Spinal cord (tissue), 10 donors: ENCODE measurements at places on chromosomes 2 and 18. TPM values are rescaled to one million over a fixed set of nuclear protein-coding genes. Genes with fewer than 3 reads are reported as not detected.
A peak's percentile ranks its signal among the peaks of the same experiment; 100 is the strongest.

ACADL gene
- total RNA-seq = 5.8 TPM

REG1B gene
- total RNA-seq = not detected

RFX8 gene
- total RNA-seq = 0.66 TPM

RBM44 gene
- 1.5 TPM for total RNA-seq

SAG gene
- total RNA-seq = 0.69 TPM

RNF144A gene
- 82.3 TPM for total RNA-seq

DPYSL5 gene
- 56.5 TPM for total RNA-seq

CDH20 gene
- total RNA-seq = 24.9 TPM

TRIM43 gene
- total RNA-seq = 0.59 TPM

IL36RN gene
- not detected for total RNA-seq

- peaks cover 21% of the 10 kb centered on the region for H3K4me1 ChIP-seq
- no peak overlapping the region for H3K4me3 ChIP-seq
- no peaks in the 10 kb centered on the region for H3K27me3 ChIP-seq
- DNase-seq = peak; percentile 17
- peaks cover 63% of the 10 kb centered on the region for H3K36me3 ChIP-seq
Measured at GRCh38 chr2:235810846-235811245, 317.0 kb downstream of the AGAP1 start.

- no peak for DNase-seq
- no peaks in the 10 kb centered on the region for H3K36me3 ChIP-seq
- no peak overlapping the region for H3K27ac ChIP-seq
- no peaks in the 10 kb centered on the region for H3K27me3 ChIP-seq
Measured at GRCh38 chr18:37956902-37957301, 391.3 kb upstream of the CELF4 start.

DNA sequence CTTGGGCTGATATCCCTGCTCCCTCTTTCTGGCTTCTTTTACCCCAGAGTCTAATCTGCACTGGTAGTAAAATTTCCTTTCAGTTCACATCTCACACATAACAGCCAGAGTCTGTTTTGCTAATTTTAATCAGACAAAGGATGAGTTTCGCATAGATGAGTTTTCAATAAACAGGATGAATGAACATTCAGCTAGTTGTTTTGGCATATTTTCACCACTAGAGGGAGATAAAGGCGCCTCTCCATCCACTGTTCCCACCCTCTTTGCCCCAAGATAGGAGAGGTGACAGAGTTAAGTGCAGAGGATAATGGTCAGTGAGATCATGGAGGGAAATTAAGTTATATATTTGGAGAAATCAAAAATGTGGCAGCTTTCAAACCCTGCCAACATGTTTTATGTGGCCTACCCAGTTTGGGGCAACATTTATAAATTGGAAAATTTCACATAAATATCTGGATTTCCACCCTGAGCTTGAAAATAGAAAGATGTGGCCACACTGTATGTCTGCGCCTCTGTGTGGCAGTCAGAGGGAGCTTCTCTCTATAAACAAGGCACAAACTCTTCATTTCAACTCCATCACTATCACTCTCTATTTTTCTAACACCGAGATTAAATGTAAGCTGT, 48.5 kb upstream of the DTNA start:
- peak; percentile 53 for DNase-seq
- no peaks in the 10 kb centered on the region for H3K27me3 ChIP-seq
- H3K36me3 ChIP-seq = no peaks in the 10 kb centered on the region
- no peak overlapping the region for H3K4me3 ChIP-seq
- H3K27ac ChIP-seq = no peak overlapping the region

- no peak overlapping the region for H3K4me3 ChIP-seq
- DNase-seq = peak; percentile 26
- no peak overlapping the region for H3K27ac ChIP-seq
- H3K4me1 ChIP-seq = no peaks in the 10 kb centered on the region
- H3K36me3 ChIP-seq = no peaks in the 10 kb centered on the region
- H3K27me3 ChIP-seq = no peaks in the 10 kb centered on the region
Measured at GRCh38 chr2:141001750-141002149, 1129.1 kb downstream of the LRP1B start.

DNA sequence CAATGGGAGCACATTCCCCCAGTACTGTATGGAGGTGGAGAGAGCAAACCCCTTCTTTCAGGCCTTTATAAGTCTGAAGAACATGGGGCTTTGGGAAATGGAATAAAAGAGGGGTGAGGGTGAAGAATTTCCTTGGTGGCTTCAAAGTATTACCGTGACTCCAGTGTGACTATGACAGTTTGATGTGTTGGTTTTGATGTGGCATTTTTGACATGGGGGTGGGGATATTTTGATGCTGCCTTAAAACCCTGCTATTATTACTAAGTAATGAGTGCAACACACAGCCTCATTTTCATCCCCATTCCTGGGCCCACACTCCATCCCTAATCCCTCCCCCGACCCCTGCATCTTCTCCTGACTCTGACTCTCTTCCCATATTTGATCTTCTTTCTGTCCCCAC, 23.6 kb downstream of the QPCT start:
- no peak for DNase-seq
- H3K27me3 ChIP-seq = no peaks in the 10 kb centered on the region
- H3K36me3 ChIP-seq = no peaks in the 10 kb centered on the region
- no peak overlapping the region for H3K27ac ChIP-seq
- no peak overlapping the region for H3K4me3 ChIP-seq
- no peaks in the 10 kb centered on the region for H3K4me1 ChIP-seq

DNA sequence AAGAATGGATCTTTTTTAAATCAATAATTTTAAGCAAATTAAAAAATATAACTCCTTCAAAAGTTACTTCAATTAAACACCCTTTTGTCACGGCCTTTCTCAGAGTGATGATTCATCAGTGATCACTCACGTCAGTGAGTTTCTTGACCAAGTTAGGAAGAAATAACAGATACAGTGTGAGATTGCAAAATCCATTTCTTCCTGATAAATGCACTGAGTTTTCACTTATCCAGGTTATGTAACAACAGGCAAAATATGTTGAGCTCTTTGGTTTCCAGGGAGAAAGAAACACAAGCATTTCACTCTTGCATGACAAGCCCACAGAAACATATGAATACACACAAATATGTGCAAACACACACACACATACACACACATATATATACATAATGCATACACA, 195.9 kb upstream of the CYRIA start:
- no peaks in the 10 kb centered on the region for H3K36me3 ChIP-seq
- no peak overlapping the region for H3K4me3 ChIP-seq
- H3K27ac ChIP-seq = no peak overlapping the region
- H3K4me1 ChIP-seq = no peaks in the 10 kb centered on the region
- DNase-seq = no peak

- no peak for DNase-seq
- H3K36me3 ChIP-seq = no peaks in the 10 kb centered on the region
- no peaks in the 10 kb centered on the region for H3K4me1 ChIP-seq
- no peaks in the 10 kb centered on the region for H3K27me3 ChIP-seq
- no peak overlapping the region for H3K4me3 ChIP-seq
Measured at GRCh38 chr2:190574169-190574568, 39.6 kb upstream of the NEMP2 start.

DNA sequence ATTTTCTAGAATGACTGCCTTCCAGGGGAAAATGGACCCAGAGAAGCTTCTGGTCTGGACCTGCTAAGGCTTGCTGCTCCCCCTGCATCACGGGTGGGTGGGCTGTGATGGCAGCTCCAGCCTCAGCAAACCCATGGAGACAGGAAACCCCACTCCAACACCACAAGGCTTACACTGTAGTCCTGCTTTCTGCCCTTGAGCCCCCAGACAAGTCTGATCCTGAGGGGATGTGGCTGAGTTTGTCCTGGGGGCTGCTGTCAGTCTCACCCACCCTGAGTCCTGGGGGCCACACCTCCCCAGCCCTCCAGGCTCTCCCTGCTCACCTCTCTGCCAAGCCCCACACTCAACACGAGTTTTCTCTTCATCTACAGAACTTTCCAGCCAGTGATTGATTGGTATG, 279.4 kb downstream of the EIPR1 start:
- no peaks in the 10 kb centered on the region for H3K4me1 ChIP-seq
- H3K4me3 ChIP-seq = no peak overlapping the region
- H3K36me3 ChIP-seq = peaks cover 11% of the 10 kb centered on the region
- H3K27ac ChIP-seq = no peak overlapping the region

- no peak within 1 kb of the TSS for H3K27ac ChIP-seq
- peak; percentile 37 for DNase-seq
- peaks cover 15% of the 10 kb centered on the region for H3K4me1 ChIP-seq
- H3K27me3 ChIP-seq = peaks cover 6% of the 10 kb centered on the region
- peak within 1 kb of the TSS; percentile 75 for H3K4me3 ChIP-seq
Measured at GRCh38 chr18:50559752-50560680, at the start of gene MAPK4. Gene MAPK4, plus strand, starts transcription at chr18:50560087. Its CDS starts 103,872 bp downstream, at chr18:50663959.

GRCh38 chr2:179626261-179626660, 235.2 kb downstream of the ZNF385B start:
- no peaks in the 10 kb centered on the region for H3K36me3 ChIP-seq
- no peak for DNase-seq
- no peak overlapping the region for H3K27ac ChIP-seq

DNA sequence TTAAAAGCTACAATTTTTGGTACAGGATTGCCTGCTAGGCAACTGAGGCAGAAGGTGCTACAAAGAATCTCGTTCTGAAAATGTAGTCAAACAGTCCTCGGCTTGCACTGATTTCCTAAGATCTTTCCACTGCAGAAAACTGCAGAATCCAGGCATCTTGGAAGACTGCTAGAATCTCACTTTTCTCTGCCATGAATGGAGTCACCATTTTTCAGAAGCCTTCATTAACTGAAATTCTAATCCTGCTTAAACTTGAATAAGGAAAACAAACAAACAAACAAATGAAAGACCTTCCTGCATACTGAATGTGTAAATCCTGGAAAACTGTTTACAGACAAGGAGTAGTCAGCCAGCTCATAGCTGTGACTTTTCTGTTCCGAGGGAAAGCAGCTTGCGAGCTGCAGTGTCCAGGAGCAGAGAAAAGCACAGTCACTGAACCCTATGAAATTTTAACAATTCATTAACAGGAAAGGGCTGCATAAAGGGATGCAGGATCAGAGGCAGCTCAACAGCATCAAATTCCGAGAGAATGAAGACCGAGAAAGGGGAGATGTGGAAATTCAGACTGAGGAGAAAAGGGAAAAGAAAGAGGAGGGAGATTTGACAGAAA, 210.5 kb upstream of the PIK3C3 start:
- H3K27me3 ChIP-seq = no peaks in the 10 kb centered on the region
- H3K27ac ChIP-seq = no peak overlapping the region
- peak; percentile 60 for DNase-seq

DNA sequence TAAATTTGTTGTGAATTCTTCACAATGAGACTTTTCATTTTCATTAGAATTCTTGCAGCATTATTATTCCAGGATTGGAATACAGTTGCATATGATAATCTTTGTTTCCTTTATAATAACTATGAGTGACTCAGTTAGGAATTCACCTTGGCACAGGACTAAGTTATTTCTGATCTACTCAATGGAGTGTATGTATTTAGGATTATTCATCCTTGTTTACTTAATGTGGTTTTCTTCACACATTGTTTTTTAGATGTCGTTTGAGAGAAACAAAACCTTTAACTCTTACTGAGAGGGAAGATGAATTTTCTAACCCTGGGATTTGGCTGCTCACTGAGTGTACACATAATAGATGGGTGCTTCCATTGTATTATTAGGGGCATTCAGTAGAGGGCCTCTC, 970.1 kb downstream of the DPP10 start:
- no peak for DNase-seq
- H3K36me3 ChIP-seq = no peaks in the 10 kb centered on the region
- no peaks in the 10 kb centered on the region for H3K4me1 ChIP-seq

DNA sequence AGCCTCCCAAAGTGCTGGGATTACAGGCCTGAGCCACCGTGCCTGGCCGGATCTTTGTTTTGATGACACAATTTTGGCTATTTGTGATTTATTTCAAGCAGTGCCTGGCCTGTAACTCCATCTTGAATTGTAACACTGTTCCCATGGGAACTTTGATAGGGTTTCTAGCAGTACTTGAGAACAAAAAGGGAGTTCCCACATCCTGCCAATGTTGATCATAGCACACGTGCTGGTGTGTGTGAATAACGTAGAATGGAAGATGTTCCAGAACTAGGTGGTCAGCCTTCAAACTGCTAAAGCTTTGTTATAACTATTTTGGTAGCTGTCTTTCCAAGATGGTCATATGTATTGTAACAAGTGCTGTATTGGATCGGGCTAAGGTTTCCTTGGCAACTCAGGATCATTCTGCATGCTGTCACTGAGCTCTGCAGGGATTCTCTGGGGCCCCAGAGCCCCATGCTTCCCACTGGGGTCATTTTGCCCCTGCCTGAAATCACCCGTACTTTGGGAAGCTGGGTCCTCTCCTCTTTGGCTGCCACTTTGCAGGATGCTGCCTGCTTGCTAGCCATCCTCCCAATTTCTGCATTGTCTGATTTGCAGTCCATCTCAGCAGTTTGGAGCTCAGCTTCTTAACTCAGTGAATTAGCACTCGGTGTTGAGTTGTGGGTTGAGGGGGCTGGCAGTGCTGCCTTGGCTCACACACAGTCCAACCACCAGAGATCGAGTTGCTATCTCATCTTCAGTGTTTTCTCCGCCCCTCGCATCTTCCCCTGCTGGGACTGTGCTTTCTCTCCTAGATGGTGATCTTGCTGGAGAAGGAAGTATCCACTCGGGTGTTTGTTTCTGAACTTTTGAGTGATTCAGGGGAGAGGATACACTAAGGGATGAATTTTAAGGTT, 26.8 kb downstream of the SH3RF3 start:
- no peaks in the 10 kb centered on the region for H3K36me3 ChIP-seq
- H3K4me1 ChIP-seq = peaks cover 13% of the 10 kb centered on the region
- no peak overlapping the region for H3K4me3 ChIP-seq
- DNase-seq = no peak
- no peak overlapping the region for H3K27ac ChIP-seq

- H3K27ac ChIP-seq = peak overlapping the region; percentile 33
- H3K27me3 ChIP-seq = no peaks in the 10 kb centered on the region
Measured at GRCh38 chr2:46521215-46521683, 41.9 kb downstream of the TMEM247 start.

DNA sequence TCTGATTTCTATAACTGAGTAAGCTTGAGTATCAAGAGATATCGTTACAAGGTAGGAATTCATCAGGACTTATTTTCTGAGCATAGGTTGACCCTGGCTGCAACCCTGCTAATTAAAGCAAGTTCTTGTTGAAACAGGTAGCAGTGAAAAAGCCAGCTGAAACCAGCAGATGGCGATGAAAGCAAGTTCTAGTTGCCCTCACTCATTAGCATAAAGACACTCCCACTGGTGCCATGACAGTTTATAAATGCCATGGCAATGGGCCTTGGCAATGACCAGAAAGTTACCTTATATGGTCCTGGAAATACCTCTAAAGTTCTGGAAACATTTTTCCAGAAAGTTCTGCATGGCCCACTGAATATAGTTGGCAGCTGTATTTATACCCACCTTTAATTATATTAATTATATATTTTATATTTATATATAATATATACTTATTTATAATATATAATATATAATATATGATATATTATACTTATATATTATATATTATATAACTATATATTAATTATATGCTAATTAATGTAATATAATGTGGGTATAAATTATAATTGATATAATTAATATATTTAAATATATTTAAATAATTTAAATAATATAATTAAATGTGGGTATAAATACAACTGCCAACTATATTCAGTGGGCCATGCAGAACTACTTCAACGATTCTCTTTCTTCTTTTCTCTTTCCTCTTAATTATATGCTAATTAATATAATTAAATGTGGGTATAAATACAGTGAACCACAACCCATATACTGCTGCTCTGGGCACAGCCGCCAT, 188.0 kb downstream of the CDH7 start:
- H3K4me1 ChIP-seq = no peaks in the 10 kb centered on the region
- no peak for DNase-seq
- H3K27ac ChIP-seq = no peak overlapping the region
- H3K4me3 ChIP-seq = no peak overlapping the region
- no peaks in the 10 kb centered on the region for H3K27me3 ChIP-seq

- no peaks in the 10 kb centered on the region for H3K4me1 ChIP-seq
- no peaks in the 10 kb centered on the region for H3K36me3 ChIP-seq
- H3K27ac ChIP-seq = no peak overlapping the region
Measured at GRCh38 chr18:74817576-74817975, 219.9 kb downstream of the ZNF407 start.
